ENCODE measurements at places on chromosomes 1 and 21. TPM values are rescaled to one million over a fixed set of nuclear protein-coding genes. Genes with fewer than 3 reads are reported as not detected.

The PTGS2 gene
- 0.84 TPM for polyA plus RNA-seq

The SPRR4 gene
- not detected for polyA plus RNA-seq

The LRRC38 gene
- 3.8 TPM for polyA plus RNA-seq

The RPTN gene
- not detected for polyA plus RNA-seq

The OVAAL gene
- not detected for polyA plus RNA-seq

The KRTAP27-1 gene
- not detected for polyA plus RNA-seq

The PTPN22 gene
- polyA plus RNA-seq: 0.29 TPM

The SEMA6C gene
- 47.8 TPM for polyA plus RNA-seq

The ATP5PB gene
- polyA plus RNA-seq: 365 TPM

The CRP gene
- not detected for polyA plus RNA-seq

The OR10R2 gene
- not detected for polyA plus RNA-seq

The EFNA3 gene
- 46.6 TPM for polyA plus RNA-seq

The PRAMEF15 gene
- polyA plus RNA-seq: not detected

The TPTE gene
- polyA plus RNA-seq: not detected

The NIBAN1 gene
- polyA plus RNA-seq: 6.2 TPM

The HHAT gene
- 5.2 TPM for polyA plus RNA-seq

The UBE2U gene
- polyA plus RNA-seq: not detected

The ZYG11B gene
- 38.9 TPM for polyA plus RNA-seq

The AKNAD1 gene
- 0.54 TPM for polyA plus RNA-seq

The OLIG2 gene
- 164 TPM for polyA plus RNA-seq

The PAQR6 gene
- 206 TPM for polyA plus RNA-seq

The ZNF436 gene
- polyA plus RNA-seq: 38.5 TPM

The TRIM46 gene
- 37.6 TPM for polyA plus RNA-seq

The INPP5B gene
- polyA plus RNA-seq: 11.5 TPM

The BGLAP gene
- 2.3 TPM for polyA plus RNA-seq

The GBP3 gene
- polyA plus RNA-seq: 1.6 TPM

The GPR25 gene
- 0.63 TPM for polyA plus RNA-seq

The C1orf94 gene
- 1.7 TPM for polyA plus RNA-seq

The CGN gene
- polyA plus RNA-seq: 6.9 TPM

The IL19 gene
- not detected for polyA plus RNA-seq

The LCE1C gene
- polyA plus RNA-seq: not detected

The CHIA gene
- not detected for polyA plus RNA-seq

The KRTAP13-2 gene
- polyA plus RNA-seq: not detected

The S100A1 gene
- 19.0 TPM for polyA plus RNA-seq

The SMAP2 gene
- polyA plus RNA-seq: 65.2 TPM

The HCRTR1 gene
- polyA plus RNA-seq: 6.5 TPM

The RBM11 gene
- polyA plus RNA-seq: 8.7 TPM

The SAMD11 gene
- 28.3 TPM for polyA plus RNA-seq

The CR1L gene
- 0.95 TPM for polyA plus RNA-seq

The FBLIM1 gene
- 13.6 TPM for polyA plus RNA-seq

The CTTNBP2NL gene
- polyA plus RNA-seq: 23.6 TPM

The RNU1-4 gene
- polyA plus RNA-seq: 1.2 TPM

The DNAJC11 gene
- polyA plus RNA-seq: 58.5 TPM

The FMO3 gene
- polyA plus RNA-seq: 2.1 TPM

Measured in spinal cord (tissue), 10 donors.